ENCODE measurements at places on chromosomes 13 and 19. TPM values are rescaled to one million over a fixed set of nuclear protein-coding genes. Genes with fewer than 3 reads are reported as not detected.

RNF17 gene
- not detected for total RNA-seq

CCNA1 gene
- total RNA-seq = not detected

SIGLEC8 gene
- not detected for total RNA-seq

OR7C1 gene
- not detected for total RNA-seq

TUBA3C gene
- total RNA-seq = not detected

KLK10 gene
- total RNA-seq = not detected

NTF4 gene
- not detected for total RNA-seq

STXBP2 gene
- total RNA-seq = 219 TPM

DNA sequence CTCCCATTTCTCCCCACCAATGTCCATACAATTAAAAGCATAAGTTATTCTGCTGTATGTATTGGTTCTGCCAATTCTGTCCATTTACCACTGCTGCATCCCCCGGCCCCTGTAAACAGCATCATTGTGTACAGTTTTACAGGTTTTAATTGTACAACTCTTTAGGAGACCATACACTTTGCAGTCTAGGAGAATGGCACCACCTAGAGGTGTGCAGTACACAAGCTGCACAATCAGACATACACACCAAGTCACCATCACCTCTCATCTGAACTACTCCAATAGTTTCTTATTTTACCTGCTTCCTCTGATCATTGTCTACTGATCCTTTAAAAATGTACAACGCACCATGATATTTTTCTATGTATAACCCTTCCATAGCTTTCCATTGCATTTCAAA, 855.9 kb upstream of the KLHL1 start:
- no peaks in the 10 kb centered on the region for H3K4me1 ChIP-seq
- H3K4me3 ChIP-seq = no peak overlapping the region
- no peaks in the 10 kb centered on the region for H3K36me3 ChIP-seq
- DNase-seq = no peak

GRCh38 chr19:32914879-32915660, 45.5 kb upstream of the SLC7A9 start:
- H3K27ac ChIP-seq = no peak overlapping the region
- no peaks in the 10 kb centered on the region for H3K4me1 ChIP-seq
- no peaks in the 10 kb centered on the region for H3K27me3 ChIP-seq
- DNase-seq = no peak
- H3K4me3 ChIP-seq = no peak overlapping the region

DNA sequence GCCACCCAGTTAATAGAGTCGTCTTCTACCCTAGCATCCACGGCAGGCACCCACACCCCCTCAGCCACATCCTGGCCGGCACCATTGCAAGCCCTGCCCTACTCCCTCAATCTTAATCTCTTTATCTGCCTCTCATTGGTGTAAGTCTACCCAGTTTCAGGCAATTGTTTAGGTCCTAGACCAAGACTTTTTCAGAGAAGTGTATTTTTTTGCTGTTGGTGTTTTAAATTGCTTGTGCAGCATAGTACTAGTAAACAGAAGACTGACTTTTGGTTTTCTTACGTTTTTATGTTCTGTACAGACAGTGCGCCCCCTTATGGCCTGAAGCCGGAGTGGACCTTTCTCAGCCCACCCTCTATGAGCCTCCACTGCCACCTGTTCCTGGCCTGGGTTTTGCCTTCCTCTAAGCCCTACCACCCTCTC, 2.3 kb upstream of the LCP1 start:
- H3K4me3 ChIP-seq = no peak overlapping the region
- no peaks in the 10 kb centered on the region for H3K36me3 ChIP-seq
- peak; percentile 80 for DNase-seq
- H3K27ac ChIP-seq = peak overlapping the region; percentile 89
- H3K27me3 ChIP-seq = no peaks in the 10 kb centered on the region

DNA sequence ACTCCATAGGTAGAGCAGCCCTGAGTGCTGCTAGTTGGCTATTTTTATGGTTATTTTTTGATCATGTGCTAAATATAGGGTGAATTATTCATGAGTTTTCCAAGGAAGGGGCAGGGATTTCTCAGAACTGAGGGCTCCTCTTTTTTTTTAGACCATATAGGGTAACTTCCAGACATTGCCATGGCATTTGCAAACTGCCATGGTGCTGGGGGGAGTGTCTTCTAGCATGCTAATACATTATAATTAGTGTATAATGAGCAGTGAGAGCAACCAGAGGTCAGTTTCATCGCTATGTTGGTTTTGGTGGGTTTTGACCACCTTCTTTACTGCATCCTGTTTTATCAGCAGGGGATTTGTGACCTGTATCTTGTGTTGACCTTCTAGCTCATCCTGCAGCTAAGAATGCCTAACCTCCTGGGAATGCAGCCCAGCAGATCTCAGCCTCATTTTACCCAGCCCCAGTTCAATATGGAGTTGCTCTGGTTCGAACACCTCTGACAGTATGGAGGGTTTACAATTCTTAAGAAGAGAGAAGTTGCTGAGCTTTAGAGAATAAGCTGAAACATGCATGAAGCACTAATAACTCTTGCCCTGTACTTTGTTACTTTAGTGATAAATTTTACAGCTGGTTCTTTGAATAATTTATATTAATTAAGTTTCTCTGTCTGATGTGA, 31.7 kb downstream of the CEACAM1 start:
- no peak overlapping the region for H3K27ac ChIP-seq
- H3K27me3 ChIP-seq = no peaks in the 10 kb centered on the region
- H3K4me3 ChIP-seq = no peak overlapping the region
- no peaks in the 10 kb centered on the region for H3K4me1 ChIP-seq

GRCh38 chr13:110498765-110499164, 62.8 kb downstream of the RAB20 start:
- no peaks in the 10 kb centered on the region for H3K27me3 ChIP-seq
- H3K27ac ChIP-seq = no peak overlapping the region
- H3K36me3 ChIP-seq = no peaks in the 10 kb centered on the region

- no peak overlapping the region for H3K27ac ChIP-seq
- no peaks in the 10 kb centered on the region for H3K4me1 ChIP-seq
- no peaks in the 10 kb centered on the region for H3K27me3 ChIP-seq
These were observed 60.7 kb upstream of the URI1 start for GRCh38 chr19:29881386-29881785.

DNA sequence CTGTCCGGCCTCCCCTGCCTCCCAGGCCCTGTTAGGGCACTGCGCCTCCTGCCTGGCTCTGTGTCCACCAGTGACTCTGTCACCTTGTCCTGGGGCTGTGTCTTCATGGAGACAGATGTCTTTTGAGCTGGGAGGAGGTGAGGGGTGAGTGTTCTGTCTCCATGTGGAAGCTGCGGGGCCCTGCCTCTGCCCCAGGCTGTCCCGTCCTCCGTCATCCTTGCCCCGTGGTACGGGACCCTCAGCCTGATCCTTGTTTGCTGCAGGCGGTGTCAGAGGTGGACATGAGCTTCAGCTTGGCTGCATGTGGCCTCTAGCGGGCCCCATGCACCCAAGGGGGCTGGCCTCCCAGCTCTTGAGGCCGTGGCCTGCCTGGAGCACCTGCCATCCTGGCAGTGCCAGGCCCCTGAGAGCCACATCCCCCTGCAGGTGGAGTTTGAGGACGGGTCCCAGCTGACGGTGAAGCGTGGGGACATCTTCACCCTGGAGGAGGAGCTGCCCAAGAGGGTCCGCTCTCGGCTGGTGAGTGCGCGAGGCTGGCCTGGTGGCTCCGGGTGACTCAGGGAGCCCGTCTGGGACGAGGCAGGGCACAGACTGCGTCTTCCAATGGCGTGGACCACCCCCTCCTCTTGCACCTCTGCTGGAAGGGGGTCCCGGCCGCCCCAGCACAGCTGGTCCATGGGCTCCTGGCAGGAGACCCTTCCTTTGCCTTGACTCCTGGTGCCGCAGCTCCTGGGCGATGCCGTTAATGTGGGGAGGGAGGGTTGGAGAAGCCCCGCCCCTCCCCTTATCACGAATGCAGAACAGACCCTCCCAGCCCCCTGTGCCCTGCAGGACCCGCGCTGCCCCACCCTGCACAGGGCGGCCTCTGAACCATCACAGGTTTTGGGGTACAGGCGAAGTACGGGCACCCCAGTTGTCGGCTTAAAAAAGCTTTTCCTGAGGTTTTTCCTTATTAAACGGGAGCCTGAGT, 181.3 kb downstream of the KDM4B start:
- H3K4me1 ChIP-seq = no peaks in the 10 kb centered on the region
- H3K36me3 ChIP-seq = no peaks in the 10 kb centered on the region
- no peak overlapping the region for H3K27ac ChIP-seq
- H3K4me3 ChIP-seq = no peak overlapping the region
- no peaks in the 10 kb centered on the region for H3K27me3 ChIP-seq

- no peaks in the 10 kb centered on the region for H3K27me3 ChIP-seq
- H3K4me1 ChIP-seq = no peaks in the 10 kb centered on the region
- no peak overlapping the region for H3K27ac ChIP-seq
- no peak overlapping the region for H3K4me3 ChIP-seq
These were observed 194.5 kb downstream of the NBEA start for GRCh38 chr13:35136585-35136984.

- H3K36me3 ChIP-seq = no peaks in the 10 kb centered on the region
- H3K4me1 ChIP-seq = no peaks in the 10 kb centered on the region
- H3K4me3 ChIP-seq = no peak overlapping the region
- DNase-seq = no peak
- no peak overlapping the region for H3K27ac ChIP-seq
These were observed 322.8 kb downstream of the ITGBL1 start for GRCh38 chr13:101775267-101775666.

DNA sequence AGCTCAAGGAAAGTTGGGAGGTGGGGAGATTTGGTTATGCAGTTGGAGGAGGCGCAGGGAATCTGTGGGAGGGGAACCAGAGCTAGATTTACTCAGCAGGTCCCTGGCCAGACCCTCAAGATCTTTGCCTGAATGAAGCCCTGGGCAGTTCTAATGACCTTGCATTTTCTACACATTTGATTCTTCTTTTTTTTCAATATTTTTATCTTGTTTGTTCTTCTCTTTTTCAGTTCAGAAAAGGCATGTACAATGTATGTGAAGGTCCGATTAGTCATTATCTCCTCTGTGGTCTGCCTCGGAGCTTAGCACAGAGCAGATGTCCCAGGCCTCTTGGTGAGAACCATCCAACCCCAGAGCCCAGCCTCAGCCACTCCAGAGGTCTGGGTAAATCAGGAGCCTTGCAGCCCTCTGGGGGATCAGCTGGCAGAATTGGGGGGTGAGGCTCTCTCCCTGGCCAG, 24.2 kb downstream of the SERP2 start:
- H3K27me3 ChIP-seq = no peaks in the 10 kb centered on the region
- no peak overlapping the region for H3K4me3 ChIP-seq
- H3K4me1 ChIP-seq = no peaks in the 10 kb centered on the region
- H3K27ac ChIP-seq = no peak overlapping the region

DNA sequence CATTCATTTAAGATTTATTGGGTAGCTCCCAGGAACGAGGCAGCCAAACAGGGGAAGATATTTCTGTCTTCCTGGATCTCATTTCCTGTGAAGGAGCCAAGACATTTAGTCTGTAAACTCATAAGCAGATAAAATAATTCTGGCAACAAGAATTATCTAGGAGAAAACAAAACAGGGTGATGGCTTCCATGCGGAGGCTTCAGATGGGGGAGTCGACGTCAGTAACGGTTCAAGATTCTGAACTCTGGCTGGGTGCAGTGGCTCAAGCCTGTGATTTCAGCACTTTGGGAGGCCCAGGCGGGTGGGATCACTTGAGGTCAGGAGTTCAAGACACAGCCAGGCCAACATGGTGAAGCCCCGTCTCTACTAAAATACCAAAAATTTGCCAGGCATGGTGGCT, 1.3 kb downstream of the GNA15 start:
- DNase-seq = no peak
- H3K36me3 ChIP-seq = no peaks in the 10 kb centered on the region
- no peak overlapping the region for H3K4me3 ChIP-seq
- H3K27ac ChIP-seq = peak overlapping the region; percentile 77
- no peaks in the 10 kb centered on the region for H3K27me3 ChIP-seq
- peaks cover 57% of the 10 kb centered on the region for H3K4me1 ChIP-seq

DNA sequence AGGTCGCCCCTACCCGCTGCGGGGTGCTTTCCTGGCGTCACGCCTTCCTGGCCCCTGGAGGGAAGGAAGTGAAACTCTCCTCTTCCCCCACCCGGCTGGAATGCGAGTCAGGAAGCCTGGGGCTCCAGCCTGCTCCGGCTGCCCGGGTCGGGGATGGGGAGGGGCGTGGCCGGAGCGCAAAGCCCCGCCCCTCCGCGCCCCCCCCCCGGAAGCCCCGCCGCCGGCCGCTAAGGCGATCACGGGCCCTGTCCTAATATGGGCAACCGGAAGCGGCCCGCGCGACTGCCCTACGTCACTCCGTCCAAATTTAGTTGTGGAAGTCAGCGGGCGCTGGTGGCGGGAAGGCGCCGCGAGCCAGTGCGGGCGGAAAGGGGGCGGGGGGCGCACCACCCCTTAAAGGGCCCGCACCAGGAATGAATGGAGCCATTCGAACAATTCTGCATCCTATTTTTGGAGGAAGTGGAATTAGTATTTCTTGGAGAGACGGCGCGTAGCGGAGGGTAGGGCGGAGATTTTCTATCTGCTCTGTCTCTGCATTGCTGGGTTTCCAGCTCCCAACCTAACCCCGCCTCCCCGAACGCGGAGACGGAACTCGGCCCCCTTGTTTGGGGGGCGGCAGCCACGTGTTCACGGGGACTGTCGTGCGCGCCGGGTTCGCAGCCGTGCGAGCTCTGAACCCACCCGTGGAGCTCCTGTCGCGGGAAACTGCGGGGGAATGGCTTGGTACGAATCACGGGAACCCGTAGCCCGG, 1.6 kb downstream of the IER2 start:
- peak overlapping the region; percentile 100 for H3K4me3 ChIP-seq
- peaks cover 5% of the 10 kb centered on the region for H3K36me3 ChIP-seq
- H3K4me1 ChIP-seq = peaks cover 29% of the 10 kb centered on the region
- peak; percentile 95 for DNase-seq
- H3K27ac ChIP-seq = peak overlapping the region; percentile 98

DNA sequence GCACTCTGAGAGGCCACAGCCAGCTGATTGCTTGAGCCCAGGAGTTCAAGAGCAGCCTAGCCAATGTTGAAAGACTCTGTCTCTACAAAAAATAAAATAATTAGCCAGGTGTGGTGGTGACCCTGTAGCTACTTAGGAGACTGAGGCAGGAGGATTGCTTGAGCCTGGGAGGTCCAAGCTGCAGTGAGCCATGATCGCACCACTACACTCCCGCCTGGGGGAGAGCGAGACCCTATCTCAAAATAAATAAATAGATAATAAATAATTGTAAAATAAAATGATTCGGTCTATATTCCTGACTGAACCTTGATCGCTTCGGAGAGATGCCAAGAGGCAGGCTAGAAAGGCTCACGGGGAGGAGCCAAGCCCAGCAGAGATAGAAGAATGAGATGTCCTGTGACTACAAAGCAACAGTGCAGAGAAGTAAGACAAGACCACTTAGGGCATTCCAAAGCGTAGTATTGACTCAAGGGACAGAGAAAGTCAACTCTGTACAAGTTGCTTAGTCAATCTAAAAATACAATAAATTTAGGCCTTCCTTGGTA, 12.8 kb downstream of the SHISA2 start:
- no peak overlapping the region for H3K27ac ChIP-seq
- H3K4me3 ChIP-seq = no peak overlapping the region
- no peaks in the 10 kb centered on the region for H3K36me3 ChIP-seq
- DNase-seq = no peak
- no peaks in the 10 kb centered on the region for H3K4me1 ChIP-seq

- no peak for DNase-seq
- no peak overlapping the region for H3K27ac ChIP-seq
- H3K36me3 ChIP-seq = no peaks in the 10 kb centered on the region
- no peak overlapping the region for H3K4me3 ChIP-seq
- H3K27me3 ChIP-seq = no peaks in the 10 kb centered on the region
These were observed 9.3 kb downstream of the SCEL start for GRCh38 chr13:77544758-77545338.

GRCh38 chr19:16185123-16185767, at the start of gene FAM32A:
FAM32A (plus strand) TSS chr19:16185410; CDS start chr19:16185443, 33 bp downstream.
- peak; percentile 98 for DNase-seq
- H3K27me3 ChIP-seq = no peaks in the 10 kb centered on the region
- peak within 1 kb of the TSS; percentile 84 for H3K4me3 ChIP-seq
- H3K27ac ChIP-seq = peak within 1 kb of the TSS; percentile 83
- peaks cover 16% of the 10 kb centered on the region for H3K36me3 ChIP-seq

All from CD4-positive, alpha-beta memory T cell (primary cell).